Stimulated activated CD8-positive, alpha-beta memory T cell treated with anti-CD3 and anti-CD28 coated beads, Interleukin-12 subunit alpha, Interleukin-12 subunit beta, amount 100 ng/mL, for 1 hour (primary cell): ENCODE measurements at places on chromosomes 4 and X.

- no peak for DNase-seq
These were observed 136.9 kb upstream of the ZIC3 start for GRCh38 chrX:137428766-137429591.

GRCh38 chr4:81723927-81724587 lies 252.3 kb upstream of the RASGEF1B start:
- DNase-seq, result no peak

DNA sequence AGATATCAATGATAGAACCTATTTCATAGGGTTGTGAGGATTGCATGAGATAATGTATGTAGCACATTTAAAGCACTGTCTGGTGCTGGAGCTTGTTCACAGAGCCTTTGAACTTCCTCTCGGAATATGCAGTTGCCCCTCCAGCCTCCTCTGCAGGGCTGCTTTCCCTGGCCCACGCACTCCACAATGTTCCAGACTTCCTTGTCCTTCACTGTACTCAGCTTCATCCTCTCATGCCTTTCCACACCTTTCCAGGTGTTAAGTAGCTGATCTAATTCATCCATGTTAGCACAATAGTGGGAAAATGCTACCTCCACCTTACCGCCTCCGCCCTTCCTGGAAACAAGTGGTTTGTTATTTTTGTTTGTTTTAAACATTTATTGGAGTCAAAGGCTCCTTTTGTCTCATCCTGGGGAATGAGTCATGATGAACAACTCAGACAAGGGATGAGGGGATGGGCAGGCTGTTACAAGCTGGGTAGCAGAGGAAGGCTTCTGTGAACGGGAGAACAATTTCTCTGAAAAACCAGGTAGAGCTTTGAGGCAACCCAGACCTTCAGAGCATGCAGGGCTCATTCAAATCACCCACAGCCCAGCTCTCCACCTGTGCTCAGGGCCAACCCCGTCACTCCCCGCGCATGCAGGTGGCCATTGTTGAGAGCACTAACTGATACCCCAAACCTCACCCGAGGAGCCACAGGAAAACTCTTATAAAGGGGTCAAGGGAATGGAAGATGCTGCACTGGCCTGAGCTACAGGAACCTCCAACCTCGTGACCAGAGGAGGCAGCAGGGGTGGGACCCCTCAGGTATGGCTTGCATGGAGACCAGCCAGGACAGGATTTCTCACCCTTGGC lies 84.9 kb upstream of the TBL1X start:
- DNase-seq, result no peak

DNA sequence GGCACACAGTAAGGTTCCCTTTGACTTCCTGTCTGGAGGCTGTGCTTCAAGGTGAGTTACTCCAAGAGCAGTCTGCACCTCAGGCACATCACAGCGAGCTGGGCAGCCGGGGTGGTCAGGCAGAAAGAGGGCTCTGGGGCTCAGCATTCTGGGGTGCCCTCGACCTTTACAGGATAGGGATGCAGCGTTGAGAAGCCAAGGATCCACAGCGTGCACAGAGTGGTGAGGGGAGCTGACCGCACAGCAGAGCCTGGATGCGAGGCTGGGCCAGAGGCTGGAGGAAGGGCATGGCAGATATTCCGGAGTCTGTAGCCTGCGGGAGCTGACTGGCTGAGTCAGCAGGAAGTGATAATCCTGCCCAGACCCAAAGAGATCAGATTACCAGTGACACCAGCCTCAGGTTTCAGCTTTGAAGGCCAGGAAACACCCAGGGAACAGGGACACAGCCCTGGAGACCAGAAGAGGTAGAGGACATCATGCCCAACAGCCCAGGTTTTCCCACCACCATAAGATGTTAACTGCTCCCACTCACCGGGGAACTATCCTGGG lies 38.4 kb upstream of the PDLIM3 start:
- DNase-seq, result no peak

DNA sequence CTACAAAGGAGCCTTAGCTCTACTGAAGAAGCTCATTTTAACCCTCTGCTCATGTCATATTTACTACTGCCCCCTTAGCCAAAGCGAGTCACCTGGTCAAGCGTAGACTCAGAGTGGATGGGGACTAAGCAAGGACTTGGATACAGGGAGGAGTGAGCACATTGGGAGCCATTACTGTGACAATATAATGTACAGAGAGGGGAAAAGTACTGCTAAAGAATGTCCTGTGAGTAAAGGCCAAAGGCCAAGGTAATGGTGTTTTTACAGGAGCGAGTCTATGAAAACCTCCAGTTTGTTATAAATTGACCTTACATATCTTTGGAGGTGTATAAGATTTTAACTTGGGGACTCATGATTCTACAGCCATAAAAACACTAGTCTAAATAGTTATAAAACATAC lies 10.6 kb upstream of the GK start:
- no peak for DNase-seq

DNA sequence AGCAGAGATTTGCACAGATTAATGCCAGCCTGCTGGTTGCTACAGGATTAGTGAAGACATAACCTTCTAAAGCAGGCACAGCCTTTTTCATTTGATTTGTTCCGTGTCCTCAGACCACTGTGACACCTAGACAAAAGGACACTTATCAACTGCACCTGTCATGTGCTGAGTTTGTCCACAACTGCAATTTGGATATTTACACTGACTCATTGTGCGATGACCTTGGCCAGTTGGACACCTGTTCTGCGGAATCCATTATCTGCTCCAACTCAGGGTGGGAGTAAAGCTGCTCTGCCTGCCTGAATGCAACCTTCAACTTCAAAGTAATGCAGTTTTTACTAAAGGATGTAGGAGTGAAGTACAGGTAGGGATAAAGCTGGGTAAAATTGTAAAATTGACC lies 4.1 kb upstream of the NR0B1 start:
- no peak for DNase-seq

GRCh38 chr4:15318621-15319348 lies 109.0 kb upstream of the C1QTNF7 start:
- no peak for DNase-seq

DNA sequence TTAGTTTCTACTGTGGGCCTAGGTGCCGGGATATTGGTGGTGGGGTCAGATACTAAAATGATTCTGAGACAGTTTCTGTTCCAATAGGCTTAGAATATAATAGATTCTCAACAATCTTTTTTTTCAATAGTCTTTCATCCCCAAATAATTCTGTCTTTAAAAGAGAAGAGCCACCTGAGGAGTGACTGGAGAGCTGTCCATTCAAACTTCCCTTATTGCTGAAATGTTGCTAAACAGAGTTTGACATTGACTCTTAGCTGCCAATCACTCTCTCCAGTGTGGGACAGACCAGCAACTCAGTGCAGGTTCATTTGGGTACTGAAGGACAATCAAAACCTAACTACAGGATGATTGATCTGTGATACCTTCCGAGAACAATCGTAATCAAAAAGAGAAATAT lies 12.4 kb upstream of the ADH7 start:
- DNase-seq, result no peak
